NCI-H2081 (cell line): ENCODE measurements at places on chromosomes 4 and X.
A peak's percentile ranks its signal among the peaks of the same experiment; 100 is the strongest.

DNA sequence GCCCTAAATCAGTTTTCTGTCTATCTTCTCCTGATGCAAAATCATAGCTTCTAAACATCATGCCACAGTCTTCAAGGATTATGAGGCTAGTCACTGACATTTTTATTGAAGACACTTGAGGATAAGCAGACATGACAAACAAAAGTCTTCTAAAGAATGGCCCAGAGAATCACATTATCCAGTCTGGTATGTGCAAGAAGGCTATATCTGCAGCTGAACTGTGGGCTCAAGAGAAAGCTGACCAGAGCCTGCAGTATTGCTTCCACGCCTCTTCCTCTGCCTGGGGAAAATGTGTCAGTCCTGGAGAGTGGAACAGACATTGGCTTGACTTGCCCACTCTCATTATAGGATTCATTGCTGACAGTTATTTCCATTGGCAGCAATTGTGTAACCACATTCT is 553.5 kb downstream of the SPOCK3 start:
- no peak for DNase-seq

DNA sequence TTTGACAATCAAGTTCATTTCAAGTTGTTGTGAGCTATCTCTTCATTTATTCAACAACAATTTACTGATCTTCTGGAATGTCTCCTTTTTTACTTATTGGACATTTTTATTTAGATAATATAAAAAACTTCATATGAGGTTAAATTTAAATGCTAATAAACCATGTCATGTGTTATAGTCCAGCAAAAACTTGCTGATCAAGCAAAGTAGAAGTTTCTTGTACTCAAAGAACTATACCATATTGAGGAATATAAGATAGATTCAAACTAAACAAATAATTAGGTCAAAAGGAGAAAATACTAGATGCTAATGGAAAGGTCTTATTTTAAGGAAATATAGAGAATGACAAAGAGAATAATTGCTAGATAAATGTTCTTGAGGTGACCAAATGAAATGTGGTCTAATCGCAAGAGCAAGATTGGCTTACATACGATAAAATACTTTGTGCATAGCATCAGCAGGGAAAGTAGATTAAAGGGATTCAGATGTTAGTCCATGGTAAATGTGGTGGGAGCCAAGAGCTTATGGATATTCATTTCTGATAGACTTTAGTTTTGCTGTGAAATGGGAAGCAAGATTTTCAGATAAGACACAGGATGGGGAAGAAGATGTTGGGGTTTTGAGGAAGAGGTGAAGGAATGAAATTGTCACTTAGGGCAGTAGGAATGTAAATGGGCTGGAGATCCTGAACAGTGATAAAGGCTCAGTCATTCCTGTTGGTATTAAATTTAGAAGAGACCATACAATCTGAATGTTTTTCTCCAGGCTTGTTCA is 229.5 kb downstream of the MAPK10 start:
- DNase-seq: no peak

GRCh38 chrX:151694661-151695582 is at the start of gene PRRG3:
TSS of gene PRRG3 (plus strand) at chrX:151695458. CDS start at chrX:151698815, 3,357 bp downstream.
- no peak for DNase-seq

DNA sequence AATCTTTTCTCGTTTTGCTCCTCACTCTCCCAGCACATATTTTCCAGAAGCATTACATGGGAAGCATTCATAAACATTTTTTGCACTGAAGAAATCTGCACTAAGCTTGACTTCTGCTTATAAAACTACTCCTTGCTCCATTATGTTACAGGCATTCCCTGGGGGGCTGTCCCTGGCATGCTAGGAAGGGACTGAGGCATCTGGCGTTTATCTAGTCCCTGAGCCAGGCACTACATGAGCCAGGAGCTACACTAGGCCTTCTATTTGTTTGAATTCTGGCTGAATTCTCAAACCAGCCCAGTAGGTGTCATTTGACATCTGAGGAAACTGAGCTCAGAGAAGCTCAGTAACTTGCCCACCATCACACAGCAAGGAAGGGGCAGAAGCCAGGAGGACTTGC is 43.3 kb downstream of the NHSL2 start:
- no peak for DNase-seq

DNA sequence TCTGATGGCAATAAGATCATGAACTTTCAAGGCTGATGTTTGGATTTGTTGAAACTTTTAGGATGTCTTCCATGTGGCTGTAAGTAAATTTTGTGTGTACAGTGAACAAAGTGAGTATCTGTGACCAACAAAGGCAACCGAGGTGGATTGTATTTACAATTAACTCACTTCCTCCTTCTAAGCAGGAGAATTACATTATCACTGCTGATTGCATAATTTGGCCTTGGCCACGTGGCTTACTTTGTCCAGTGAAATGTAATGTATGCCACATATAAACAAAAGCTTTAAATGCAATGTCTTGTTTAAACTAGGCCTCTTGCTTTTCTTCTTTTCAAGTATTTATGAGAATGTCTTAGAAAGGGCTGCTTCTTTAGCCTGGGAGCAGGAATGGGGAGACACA is 66.3 kb upstream of the MAD2L1 start:
- DNase-seq: no peak

DNA sequence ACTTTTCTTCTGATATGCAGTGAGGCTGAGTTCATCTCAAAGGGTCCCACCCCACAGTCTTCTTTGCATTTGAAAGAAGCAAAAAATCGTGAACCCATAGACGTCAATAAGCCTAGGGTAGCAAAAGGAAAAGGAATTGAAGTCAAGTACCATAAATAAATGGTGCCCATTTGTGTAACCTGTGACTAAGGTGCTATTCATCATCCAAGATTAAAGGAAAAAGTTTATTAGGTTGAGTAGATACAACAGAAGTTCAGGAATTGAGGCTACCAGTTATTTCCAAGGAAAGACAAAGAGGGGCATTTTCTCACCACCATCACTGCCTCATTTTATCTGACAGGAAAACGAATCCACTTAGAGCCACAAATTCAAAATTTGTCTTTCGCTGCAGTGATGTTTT is 18.8 kb upstream of the GRSF1 start:
- no peak for DNase-seq

GRCh38 chr4:76381986-76382385 is 39.0 kb downstream of the CCDC158 start:
- DNase-seq: no peak

DNA sequence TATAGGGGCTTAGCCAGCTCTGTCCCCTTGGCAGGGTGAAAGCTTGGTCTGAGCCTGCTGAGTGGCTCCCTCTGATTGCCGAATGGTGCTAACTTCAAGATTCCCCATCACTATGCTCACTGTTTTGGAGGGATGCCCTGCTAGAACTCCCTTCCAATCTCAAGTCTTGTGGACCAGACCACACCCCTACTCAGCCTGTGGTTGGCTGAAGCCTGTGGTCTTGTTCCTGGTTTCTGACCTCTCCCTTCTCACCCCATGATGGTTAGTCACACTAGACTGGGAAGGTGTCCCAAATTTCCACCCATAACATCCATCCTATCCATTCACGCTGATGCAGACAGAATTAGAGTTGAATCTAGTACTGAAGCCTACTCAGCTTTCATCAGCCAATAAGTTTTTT is 184.7 kb upstream of the NDP start:
- no peak for DNase-seq

DNA sequence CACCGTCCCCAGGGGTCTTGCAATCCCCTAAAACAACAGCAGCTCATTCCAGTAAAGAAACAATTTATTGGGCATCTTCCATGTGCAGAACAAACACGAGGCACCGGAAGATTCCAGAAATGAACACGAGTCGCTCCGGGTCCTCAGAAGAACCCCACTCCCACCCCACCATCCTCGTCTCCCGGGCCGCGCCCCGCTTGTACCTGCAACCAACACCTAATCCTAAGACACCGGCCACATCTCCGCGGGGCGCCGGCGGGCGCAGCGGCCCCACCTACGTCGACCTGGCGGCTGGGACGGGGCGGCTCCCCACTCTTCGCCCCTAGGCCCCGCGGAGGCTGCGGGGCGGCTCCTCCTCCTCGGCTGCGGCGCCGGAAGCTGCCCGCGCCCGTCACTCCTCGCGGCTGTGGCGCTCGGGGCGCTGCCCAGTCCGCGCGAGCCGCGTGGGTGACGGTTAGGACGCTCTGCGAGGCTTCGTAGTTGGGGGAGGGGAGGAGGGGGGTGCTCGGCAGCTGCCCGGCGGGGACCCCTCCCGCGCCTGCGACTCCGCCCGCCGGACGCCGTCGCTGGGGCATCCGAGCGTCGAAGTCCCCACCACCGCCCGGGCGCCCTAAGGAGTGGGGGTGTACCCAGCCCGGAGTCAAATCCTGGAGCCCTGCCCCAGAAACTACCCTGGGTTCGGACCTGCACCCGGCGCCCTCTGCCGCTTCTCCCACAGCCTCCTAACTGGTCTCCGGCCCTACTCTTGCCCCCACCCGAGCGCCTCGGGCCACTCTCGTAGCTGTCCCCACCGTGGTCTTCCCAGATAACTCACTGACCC is at the start of gene CCDC158:
TSS of gene CCDC158 (minus strand) at position 380 of the 820 bp plus-strand sequence. CDS start 17,934 bp downstream, outside the sequence.
- no peak for DNase-seq

- no peak for DNase-seq
Measured at GRCh38 chrX:140249088-140249487, 255.8 kb downstream of the SOX3 start.

DNA sequence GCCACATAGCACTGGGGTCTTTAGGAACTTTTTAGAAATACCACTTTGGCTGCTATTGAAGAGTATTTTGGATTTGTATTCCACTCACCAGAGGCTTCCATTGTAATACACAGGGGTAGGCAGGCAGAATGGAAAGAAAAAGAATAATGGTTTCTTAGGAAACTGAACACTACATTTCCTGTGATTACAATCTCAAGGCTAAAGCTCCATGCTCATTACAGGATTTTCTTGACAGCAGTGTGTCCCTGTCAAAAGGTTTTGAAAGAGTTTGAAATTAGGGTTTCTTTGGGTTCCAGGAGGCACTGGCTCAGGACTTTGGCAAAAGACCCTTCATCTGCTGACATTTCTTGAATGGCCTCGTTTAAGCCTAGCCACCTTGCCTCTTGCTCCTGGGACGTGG is 74.8 kb upstream of the STIM2 start:
- DNase-seq: no peak

GRCh38 chrX:39175418-39176057 is 374.3 kb downstream of the MID1IP1 start:
- no peak for DNase-seq

DNA sequence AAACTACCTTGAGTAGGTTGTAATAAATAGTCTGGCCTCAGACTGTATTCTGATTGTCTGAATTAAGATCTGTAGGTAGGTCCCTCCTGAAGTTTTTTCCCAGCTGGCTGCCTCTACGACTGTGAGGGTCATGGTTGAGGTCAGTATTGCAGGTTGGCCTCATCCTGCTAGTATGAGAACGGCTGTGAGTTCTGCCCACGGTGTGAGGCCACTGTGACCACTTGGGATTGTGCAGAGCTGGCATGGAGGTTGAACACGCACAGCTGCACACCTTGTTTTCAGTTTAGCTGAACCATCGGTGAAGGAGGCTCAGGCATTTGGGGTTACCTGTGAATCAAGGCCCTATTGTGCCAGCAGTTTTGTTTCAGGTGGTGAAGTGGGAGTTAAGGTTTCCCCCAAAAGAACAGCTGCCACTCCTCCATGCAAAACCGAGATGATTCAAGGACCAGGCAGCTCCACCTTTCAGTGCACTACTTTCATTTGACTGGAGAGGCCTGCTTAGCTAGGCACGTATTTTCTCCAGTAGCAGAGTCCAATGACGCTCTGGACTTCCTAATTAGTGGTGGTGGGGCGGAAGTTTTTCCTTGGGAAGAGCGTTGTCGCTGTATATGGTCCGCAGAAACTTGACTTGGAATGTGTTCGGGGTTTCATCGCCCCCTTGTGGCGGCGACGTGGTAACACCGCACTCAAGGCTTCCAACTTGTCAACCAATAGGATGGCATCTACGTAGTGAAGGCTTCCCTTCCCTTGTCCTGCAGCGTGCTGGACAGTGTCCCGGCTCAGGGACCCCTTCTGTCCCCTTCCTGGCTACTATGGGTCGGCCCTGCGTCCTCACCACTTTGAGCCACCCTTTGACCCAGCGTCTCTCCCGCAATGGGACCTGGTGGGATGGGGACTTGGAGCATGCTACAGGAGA is 13.8 kb downstream of the CMC4 start:
- peak; percentile 14 for DNase-seq

DNA sequence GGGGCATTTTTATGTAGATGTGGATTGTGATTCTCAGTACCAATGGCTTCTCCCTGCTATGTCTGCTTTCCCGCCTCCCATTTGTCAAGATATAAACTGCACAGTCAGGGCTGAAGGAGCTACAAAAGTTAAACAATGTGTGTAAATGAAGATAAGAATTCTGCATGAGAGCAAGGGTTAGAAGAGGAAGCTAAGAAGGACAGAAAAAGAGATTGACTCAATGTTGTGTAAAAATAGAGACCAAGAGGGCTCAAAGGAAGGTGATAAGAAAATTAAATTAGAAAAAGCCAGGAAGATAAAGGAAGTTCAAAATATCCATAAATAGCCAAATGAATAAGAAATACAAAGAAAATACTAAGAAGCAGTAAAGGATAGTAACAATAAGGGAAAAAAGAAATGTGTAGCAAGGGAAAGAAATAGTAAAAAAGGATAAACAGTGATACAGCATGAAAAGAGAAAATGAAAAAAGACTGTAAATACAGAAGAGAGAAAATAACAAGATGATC is 82.5 kb downstream of the AMELX start:
- DNase-seq: no peak

DNA sequence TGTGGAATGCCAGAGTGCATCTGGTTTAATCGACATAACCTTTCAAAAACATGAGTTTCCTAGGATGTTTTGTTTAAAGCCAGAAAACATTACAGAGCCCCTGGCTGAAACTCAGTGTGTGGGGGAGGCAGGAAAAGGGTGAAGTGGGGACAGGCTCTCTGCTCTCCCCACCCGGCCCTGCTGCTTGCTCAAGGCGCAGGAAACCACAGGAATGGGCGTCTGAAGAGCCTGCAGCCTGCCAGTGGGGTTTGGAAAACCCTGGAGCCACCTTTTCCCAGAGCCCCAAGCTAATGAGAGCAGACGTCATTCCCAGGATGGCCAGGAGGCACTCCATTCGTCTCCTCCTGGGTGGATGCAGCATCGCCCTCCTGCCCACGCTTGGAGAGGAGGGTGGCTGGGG is 240.6 kb downstream of the AFAP1 start:
- DNase-seq: no peak
